ENCODE measurements at places on chromosomes 4 and X.

GRCh38 chr4:6983544-6984142 is 59.5 kb upstream of the TADA2B start:
- DNase-seq, result no peak

GRCh38 chrX:133544115-133544514 is 128.8 kb upstream of the GPC4 start:
- no peak for DNase-seq

DNA sequence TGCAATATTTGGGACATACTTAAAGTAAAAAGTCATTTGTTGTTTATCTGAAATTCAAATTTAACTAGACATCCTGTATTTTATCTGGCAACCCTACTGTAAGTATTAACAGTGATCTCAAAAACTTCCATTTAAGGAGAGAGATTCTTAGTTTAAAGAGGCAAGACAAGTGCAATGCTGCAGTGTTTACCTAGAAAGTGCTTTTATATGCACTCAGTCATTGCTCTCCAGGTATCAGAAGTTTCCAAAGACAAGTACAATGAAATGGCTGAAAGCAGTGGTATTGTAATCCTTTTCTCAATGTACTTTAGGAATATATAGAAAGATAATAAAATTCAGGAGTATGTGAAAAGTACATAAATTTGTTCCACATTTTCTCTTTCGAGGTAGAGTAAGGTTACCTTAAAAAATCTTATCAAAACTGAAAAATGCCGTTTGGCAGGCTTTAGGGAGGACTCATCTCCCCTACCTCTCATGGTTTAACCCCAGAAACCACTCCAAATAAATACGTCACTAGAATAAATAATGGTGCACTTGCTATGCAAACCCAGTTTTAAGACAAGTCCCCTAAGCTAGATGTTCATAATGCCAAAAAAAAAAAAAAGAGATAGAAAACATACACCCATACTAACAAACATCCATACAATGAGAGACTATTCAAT is 45.7 kb downstream of the ELF2 start:
- DNase-seq, result no peak

DNA sequence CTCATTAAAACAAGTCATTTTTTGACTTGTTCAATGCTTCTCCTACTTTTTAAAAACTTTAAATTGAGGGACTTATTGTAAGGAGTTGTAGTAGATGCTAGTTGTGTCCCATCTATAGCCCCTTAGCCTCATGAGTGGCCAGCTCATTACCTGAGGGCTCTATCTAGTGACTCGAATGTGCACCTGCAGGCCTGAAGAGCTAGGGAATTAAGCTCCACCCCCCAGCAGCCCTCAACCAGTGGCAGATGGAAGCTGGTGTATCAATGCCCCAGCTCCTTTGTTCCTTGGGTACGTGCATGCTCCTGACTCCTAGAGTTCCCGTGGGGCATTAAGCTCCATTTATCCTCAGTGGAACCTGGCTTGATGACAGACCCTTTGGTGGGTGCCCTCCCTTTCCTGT is 146.7 kb upstream of the FAM9B start:
- no peak for DNase-seq

GRCh38 chr4:180640193-180640592 is 1603.0 kb upstream of the TENM3 start:
- DNase-seq, result no peak

DNA sequence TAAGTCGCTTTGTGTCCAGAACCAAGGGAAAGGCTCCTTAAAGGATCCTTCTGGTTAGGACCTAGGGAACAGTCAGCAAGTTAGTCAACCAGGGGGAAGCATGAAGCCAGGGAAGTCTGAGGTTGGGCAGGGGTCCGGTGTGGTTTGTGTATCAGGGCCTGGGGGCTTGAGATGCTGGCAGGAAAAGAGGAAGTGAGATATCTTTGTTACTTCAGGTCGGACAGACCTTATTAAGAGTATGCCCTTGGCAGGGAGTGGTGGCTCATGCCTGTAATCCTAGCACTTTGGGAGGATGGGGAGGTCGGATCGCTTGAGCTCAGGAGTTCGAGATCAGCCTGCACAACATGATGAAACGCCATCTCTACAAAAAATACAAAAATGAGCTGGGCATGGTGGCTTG is 52.3 kb upstream of the TRPC5OS start:
- no peak for DNase-seq

DNA sequence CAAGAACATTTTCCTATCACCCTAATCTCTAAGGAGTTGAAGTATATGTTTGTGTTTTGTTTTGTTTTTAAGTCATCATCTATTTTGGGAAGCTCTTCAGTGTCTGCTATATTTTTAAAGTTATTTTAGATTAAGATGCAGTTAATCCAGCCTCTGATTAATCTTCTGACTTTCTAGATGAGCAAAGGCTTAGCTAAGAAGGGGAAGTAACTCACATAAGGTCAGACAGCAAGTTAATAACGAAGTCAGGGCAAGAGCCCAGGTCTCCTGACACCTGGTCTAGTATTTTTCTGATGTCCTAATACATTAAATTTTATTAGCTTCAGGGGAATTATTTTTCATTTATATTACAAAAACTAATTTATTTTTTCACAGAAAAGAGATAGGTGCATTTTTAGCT is 168.5 kb downstream of the SOWAHB start:
- DNase-seq, result no peak

DNA sequence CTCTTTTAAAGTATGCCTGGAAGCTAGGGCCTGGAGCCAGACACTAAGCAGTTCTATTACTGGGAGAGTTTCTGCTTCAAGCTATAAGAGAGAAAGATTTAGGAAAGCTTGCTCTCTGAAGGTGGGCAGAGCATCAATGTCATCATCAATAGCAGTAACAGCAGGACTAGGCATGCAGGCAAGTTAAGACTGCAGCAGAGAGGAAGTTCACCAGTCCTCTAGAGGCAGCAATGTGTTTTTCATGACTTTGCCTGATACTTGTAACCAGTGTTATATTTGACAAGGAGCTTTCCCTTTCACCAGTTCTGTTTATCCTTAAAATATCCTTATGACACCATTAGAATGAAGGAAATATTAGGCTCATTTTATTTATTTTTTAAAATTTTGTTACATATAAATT is 237.9 kb downstream of the KCTD8 start:
- DNase-seq, result no peak

Measured in NCI-H446 (cell line).